CD4-positive, alpha-beta T cell treated with Interleukin-2 at 100 ng/mL for 4 hours (primary cell): ENCODE measurements at places on chromosomes 16 and 17.

- DNase-seq, result no peak
Observed at GRCh38 chr17:83127431-83128160, 48.2 kb downstream of the METRNL start.

DNA sequence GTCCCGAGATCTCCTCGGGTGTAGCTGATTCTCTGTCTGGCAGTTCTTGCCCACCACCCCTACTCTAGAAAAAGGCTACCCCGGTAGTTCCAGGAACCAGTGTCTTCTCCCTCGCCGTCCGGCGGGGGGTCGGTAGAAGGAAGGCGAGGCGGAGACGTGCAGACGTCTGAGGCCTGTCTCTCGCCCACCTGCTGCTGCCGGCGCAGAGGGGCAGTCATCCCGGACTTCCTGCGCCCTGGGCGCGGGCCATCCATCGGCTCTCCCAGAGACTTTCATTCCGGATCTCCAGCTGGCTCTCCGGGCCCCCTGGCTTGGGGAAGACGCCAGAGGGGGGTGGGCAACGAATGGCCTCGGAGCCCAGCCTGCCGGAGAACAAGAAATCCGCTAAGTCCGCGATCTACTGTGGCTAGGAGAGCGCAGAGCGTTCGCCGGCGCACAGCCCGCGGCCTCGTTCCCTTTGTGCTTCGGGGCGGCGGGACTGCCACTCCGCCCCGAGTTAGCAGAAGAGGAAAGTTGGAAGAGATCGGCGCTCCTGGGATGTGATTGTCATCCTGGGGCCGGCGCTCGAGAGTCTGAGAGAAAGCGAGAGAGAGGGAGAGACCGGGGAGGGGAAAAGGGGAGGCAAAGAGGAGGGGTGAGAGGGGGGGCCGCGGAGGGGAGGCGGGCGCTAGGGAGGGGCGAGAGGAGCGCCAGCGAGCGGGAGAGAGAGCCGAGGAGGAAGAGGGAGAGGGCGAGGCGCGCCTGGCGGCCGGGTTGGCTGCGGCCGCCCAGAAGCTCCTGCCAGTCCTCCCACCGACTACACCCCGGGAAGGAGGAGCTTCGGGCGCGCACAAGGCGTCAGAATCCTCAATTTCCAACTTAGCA lies at the start of gene IRX5:
IRX5 (plus strand) TSS at position 861 of the 864 bp plus-strand sequence. CDS start 334 bp downstream, outside the sequence.
- peak; percentile 20 for DNase-seq

- no peak for DNase-seq
Observed at GRCh38 chr17:63939884-63940283, 7.8 kb upstream of the CD79B start.

GRCh38 chr16:57813466-57813865 lies 11.2 kb upstream of the KIFC3 start:
- DNase-seq, result no peak

- no peak for DNase-seq
Observed at GRCh38 chr16:61596655-61597054, 439.6 kb downstream of the CDH8 start.

GRCh38 chr16:4097826-4098240 lies 18.4 kb downstream of the ADCY9 start:
- no peak for DNase-seq
